Stimulated activated CD8-positive, alpha-beta memory T cell treated with anti-CD3 and anti-CD28 coated beads, Interleukin-4, amount 100 ng/mL, for 4 hours (primary cell): ENCODE measurements at places on chromosomes 7 and 10.
A peak's percentile ranks its signal among the peaks of the same experiment; 100 is the strongest.

DNA sequence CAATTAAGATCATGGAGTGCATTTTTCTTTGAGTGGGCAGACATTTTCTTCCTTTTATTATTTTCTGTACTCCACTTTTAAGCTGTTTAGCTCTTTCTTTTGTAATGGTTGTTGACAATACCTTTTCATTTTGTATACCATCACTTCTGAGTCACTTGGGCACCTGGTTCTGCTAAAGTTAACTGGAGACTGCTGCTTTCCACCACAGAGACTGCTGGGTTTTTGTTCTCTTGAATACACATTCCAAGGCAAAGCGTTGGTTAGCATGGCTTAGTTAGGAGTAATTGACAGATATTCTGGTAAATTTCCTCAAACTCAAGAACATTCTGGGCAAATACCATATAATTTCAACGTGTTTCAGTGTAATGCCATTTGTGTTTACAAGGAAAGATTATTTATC lies 541.9 kb upstream of the CELF2 start:
- no peak for DNase-seq

DNA sequence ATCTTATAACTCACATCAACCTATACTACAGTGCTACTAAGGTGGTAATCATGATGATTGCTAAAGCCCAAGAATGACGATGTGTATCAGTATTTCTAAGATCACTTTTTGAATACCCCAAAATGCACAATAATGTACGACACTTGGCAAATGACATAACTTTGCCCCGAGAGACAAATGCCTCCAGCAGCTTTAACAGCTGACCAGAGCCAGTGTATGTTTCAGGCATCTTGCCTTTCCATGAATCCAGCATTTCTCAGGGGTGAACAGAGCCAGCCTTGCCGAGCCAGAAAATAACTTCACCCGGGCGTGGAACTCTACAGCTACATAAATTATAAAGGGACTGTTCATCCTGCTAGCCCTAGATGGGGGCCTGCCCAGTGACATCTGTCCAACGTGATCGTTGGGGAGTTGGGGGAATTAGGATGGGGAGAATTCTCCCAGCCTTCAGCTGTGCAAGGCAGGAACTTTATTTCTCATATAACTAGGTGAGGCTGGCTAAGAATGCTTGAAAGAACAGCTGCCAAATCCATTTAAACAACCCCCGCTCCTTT lies 1.8 kb downstream of the IGFBP3 start:
- DNase-seq, result no peak

GRCh38 chr10:25646371-25646770 lies 287.7 kb upstream of the MYO3A start:
- DNase-seq, result no peak

GRCh38 chr7:20412032-20412431 lies 81.3 kb downstream of the ITGB8 start:
- no peak for DNase-seq

DNA sequence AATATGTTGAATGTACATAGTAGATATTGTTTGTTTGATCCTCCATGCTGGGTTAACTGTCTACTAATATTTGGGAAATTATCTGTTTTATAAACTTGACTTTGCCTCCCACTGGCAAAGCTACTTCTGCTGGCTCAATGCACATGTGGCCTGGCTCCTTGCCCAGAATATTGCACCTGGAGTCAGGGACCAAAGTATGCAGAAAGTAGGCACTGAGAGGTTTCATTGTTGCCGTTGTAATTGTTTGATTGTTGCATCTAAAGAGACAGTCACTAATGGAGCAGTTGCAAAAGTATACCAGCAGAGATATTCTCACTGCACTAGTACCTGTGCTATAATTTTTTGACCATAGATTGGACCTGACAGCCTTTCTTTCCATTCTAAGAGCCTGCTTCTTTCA lies 137.8 kb upstream of the CNTNAP2 start:
- no peak for DNase-seq

- DNase-seq, result no peak
Observed at GRCh38 chr7:157604661-157605381, 268.0 kb downstream of the DNAJB6 start.

DNA sequence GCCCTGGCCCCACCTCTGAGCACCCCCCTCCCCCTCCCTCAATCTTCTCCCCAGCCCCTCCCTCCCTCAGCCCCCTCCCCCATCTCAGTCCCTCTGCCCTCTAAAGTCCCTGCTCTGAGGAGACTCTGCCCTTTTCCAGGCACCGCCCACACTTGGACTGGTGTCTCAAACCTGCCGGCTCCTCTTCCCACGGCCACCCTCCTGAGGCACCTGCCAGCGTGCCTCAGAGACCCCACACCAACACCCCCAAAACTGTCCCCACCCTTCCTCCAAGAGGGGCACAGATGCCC lies 34.6 kb upstream of the HSPB1 start:
- DNase-seq, result no peak

GRCh38 chr7:91942312-91942711 lies 1.6 kb downstream of the AKAP9 start:
- no peak for DNase-seq

DNA sequence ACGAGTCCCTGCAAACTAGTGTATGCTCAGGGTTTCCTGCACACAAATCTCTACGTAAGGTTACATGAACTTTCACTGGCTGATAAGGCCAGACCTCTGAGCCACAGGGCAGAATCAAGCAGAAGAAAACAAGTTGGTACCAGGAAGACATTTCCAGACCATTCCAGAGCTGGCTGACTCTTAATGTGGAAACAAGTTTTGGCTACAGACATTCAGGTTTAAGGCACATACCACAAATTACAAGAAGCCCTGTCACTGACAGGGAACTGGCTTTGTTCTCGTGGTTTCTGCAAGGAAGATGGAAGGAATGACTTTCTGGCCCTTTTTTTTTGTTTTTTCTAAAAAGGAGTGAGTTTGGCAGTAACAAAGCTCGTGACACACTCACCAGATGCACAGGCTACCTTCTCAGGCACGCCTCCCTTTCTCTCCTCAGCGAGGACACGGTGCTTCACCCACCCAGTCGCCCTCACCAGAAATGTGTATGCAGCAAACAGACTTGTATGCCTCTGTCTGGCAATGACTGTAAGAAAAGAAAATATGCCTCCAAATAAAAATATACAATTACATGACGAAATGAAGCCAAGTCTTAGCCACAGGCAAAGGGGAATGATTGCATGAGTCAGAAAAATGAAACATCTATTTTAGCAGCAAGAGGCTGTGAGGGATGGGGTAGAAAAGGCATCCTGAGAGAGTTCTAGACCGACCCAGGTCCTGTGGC lies 22.6 kb downstream of the PLAC9 start:
- DNase-seq, result no peak

DNA sequence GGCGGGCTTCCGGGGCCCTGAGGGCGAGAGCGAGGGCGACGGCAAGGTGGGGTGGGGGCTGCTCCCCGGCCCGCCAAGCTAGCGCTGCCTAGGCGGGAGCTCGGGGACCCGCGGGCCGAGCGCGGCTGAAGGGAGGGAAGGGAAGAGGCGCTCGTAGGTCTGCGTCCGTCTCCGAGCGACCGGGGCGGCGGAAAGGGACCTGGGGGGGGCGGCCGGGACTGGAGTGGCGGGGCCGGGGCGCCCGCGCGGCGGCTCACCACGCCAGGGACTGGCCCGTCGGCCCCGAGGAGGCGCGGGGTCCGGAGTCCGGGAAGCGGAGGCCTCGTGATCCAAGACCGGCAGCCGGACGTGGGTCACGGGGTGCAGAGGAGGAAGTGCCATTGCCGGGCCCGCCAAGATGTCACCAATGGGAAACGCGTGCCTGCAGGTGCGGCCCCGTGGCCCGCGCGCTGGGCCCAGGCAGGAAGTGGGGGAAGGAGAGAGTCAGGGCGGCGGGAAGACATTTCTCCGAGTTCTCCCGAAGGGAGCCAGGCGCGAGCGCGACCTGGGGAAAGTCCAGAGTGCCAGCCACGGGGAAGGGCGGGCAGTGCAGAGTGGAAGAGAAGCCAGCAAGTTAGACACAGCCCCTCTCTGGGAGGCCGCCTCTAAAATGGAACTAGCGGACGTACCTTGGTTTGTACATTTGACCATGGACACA lies 11.9 kb downstream of the HNRNPF start:
- peak; percentile 33 for DNase-seq

DNA sequence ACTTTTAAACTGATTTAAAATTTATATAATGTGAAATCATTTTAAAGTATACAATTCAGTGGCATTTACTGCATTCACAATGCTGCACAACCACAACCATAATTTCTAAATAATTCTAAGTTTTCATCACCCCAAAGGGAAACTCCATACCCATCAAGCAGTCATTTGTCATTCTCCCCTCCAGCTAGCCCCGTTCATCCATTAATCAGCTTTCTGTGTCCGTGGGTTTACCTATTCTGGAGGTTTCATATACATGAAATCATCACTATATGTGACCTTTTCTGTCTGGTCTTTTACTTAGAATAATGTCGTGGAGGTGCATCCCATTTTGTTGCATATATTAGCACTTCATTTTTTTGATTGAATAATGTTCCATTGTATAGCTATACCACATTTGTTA lies 214.1 kb downstream of the ADK start:
- no peak for DNase-seq

DNA sequence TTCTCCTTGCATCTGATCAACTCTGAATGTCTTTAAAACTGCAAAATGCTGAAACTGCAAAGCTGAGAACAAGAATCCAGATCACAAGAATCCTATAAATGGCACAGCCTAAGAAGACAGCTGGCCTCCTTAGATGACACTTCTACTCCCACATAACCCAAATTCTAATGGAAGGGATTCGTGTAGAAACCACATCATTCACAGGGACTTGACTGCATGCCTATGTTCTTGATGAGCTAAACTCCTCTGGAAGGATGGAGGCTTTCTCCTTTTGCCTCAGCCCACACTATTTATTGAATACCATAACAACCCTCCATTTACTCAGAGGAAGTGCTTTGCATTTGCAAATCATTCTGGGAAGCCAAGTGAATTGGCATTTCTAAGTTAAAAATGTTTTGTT lies 252.5 kb upstream of the VWC2 start:
- no peak for DNase-seq

DNA sequence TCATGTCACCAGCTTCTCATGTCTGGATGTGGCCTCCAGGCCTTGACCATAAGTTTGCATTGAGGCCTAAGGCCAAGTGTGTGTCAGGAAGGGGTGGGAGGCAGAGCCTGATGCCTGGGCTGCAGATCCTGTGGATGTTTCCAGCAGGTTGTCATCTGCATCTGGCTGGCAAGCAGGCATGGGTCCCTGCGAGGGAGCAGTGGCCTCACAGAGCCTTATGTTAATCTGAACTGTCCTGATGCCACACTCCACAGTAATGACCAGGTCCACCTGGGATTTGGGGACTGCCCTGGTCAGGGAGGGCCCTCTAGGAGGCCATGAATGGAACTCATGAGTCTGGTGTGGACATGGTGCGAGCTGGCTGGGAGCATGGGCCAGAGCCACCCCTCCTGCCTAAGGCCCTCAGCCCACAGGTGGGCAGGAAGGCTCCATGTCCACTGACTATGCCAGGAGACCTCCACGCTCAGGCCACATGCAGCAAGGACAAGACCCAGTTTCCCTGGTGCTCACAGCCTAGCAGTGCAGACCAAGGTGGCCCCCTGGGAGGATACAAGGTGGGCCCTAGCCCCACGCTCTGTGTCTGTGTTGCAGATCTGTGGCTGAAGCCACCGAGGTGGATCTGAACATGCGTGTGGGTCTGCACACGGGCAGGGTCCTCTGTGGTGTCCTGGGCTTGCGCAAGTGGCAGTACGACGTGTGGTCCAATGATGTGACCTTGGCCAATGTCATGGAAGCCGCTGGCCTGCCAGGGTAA lies 83.1 kb downstream of the ADCY1 start:
- DNase-seq, result no peak

DNA sequence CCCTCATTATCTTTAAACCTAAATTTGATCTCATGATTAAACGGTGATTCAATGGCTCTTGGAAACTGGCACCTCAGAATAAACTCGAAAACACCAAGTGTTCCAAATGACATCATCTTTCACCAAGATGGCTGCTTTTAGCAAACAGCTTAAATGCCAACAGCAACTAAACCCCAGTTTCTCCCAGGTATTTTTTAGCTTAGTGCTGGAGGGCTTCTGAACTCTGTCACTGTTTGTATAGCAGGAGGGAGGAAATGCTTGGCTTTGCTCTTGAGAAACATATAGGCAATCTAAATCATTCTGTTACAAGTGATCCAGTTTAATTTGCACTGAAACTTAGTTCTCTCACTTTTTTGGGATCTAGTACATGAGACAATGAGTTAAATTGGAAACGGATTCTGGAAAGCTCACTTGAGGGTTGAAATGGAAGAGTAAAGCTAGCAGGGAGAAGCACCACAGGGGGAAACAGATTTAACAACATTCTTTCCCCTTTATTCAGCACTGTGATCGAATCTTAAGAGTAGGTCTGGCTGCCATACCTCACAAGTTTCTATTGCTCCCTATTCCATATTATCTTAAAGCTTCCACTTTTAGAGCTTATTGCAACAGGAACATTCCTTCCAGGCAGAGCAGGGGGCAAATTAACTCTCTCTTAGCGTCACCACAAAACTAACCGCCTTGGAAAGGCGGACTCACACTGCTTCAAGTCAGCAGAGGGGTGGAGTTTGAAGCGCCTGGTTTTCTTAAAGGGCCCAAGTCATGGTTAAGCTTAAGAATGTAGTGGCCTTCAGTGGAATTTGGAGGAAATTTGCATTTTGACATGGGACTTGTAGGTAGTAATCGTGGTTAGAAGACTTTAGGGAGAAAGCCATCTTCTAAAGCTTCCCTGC lies 1.8 kb upstream of the CCDC6 start:
- DNase-seq, result no peak

- DNase-seq, result no peak
Observed at GRCh38 chr10:34635111-34635510, 180.0 kb downstream of the PARD3 start.

GRCh38 chr10:10492420-10492819 lies 525.3 kb upstream of the CELF2 start:
- no peak for DNase-seq

DNA sequence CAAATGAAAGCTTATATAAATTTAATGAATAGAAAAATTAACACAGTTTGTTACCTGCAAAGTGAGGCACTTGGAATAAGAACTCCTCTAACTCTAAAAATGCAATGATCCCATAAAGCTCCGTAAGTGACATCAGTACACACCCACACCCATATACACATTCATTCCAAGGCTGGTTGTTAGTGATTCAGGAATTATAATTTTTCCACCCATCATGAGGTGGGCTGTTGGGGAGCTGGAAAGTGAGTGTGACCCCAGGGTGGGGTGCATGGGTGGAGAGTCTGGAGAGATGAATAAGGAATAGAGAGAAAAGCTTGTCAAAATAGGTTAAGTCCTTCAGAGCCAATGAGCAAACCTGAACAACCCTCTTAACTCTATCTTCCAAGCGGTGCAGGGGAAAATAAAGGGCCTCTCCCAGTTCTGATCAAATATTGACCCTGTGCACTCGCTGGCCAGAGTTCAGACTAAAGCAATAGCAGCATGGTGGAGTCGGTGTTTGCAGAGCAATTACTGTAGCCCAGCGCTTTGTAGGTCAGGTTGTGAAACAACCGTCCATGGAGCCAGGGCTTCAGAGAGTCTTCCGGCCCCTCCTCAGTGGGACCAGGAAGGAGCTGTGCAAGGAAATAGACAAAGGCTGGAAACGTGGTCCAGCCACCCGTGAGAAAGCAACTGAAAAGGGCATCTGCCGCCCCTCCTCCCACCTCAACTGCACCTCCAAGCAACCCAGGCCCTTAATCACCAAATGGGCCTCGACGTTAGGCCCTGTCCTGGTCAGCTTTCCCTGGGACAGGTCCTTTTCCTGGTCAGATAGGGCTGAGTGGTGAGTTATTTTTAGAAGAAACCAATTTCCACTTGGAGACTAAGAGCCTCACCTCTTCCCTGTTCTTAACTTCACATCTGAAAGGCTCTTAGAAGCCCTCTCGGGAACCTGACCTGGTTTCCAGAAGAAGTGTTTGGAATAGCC lies 61.2 kb downstream of the SH3PXD2A start:
- no peak for DNase-seq

GRCh38 chr10:73183667-73184281 lies 15.9 kb downstream of the FAM149B1 start:
- no peak for DNase-seq
